H9 (cell line): ENCODE measurements at places on chromosomes 1 and 21. TPM values are rescaled to one million over a fixed set of nuclear protein-coding genes. Genes with fewer than 3 reads are reported as not detected.

The NT5C1A gene
- not detected in 2 replicates for total RNA-seq

DNA sequence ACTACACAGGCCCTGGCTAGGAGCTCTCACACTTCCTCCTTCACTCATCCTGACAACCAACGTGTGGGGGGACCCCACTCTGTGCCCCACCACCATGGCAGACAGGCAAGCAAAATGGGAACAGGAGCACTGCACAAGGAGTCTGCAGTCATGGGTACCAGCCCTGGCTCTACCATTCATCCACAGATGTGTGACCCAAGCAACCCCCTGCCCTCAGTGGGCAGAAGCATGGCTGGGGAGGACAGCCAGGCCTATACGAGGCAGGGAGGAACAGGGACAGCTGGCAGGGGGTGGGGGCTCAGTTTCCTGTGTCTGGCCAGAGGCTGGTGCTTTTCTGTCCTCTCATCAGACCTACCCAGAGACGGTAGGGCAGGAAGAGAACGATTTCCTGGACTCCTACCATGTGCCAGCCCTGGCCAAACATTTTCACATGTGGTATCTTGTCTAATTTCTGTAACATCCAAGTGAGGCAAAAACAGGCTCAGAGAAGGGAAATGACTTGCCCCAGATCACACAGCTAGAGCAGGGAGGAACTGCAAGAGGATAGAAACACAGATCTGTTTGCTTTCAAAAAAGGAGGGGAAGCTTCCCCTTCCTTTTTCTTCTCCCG is 178.0 kb downstream of the HIVEP3 start:
- H3K4me1 ChIP-seq = no peaks in the 10 kb centered on the region
- H3K4me3 ChIP-seq = no peak overlapping the region
- H3K36me3 ChIP-seq = no peaks in the 10 kb centered on the region
- no peaks in the 10 kb centered on the region for H3K27me3 ChIP-seq

- no peak overlapping the region for H3K27ac ChIP-seq
- peaks cover 3% of the 10 kb centered on the region; the same call in 1 of the 2 replicates for H3K27me3 ChIP-seq
- no peaks in the 10 kb centered on the region for H3K4me1 ChIP-seq
- no peak overlapping the region for H3K4me3 ChIP-seq
Observed at GRCh38 chr1:118970451-118970850, 17.7 kb downstream of the TBX15 start.

GRCh38 chr1:61254634-61255357 is 172.4 kb downstream of the NFIA start:
- no peak overlapping the region for H3K27ac ChIP-seq
- H3K4me1 ChIP-seq = no peaks in the 10 kb centered on the region
- H3K36me3 ChIP-seq = no peaks in the 10 kb centered on the region
- H3K27me3 ChIP-seq = no peaks in the 10 kb centered on the region
- DNase-seq = no peak

- H3K36me3 ChIP-seq = no peaks in the 10 kb centered on the region
- H3K27me3 ChIP-seq = no peaks in the 10 kb centered on the region
- H3K4me3 ChIP-seq = no peak overlapping the region
- H3K27ac ChIP-seq = no peak overlapping the region
- DNase-seq = no peak
- no peaks in the 10 kb centered on the region; the same call in 1 of the 2 replicates for H3K4me1 ChIP-seq
Observed at GRCh38 chr21:42026082-42026435, 15.9 kb upstream of the ZBTB21 start.
